Stimulated activated CD8-positive, alpha-beta memory T cell treated with anti-CD3 and anti-CD28 coated beads, Interleukin-7, amount 100 ng/mL, for 24 hours (primary cell): ENCODE measurements at places on chromosomes 5 and 9.

- no peak for DNase-seq
These were observed 514.2 kb downstream of the BNC2 start for GRCh38 chr9:16356196-16356765.

- DNase-seq = no peak
These were observed 494 bp downstream of the ASTN2 start for GRCh38 chr9:117414220-117414905.

GRCh38 chr5:38373743-38374142, 115.4 kb downstream of the EGFLAM start:
- DNase-seq = no peak

DNA sequence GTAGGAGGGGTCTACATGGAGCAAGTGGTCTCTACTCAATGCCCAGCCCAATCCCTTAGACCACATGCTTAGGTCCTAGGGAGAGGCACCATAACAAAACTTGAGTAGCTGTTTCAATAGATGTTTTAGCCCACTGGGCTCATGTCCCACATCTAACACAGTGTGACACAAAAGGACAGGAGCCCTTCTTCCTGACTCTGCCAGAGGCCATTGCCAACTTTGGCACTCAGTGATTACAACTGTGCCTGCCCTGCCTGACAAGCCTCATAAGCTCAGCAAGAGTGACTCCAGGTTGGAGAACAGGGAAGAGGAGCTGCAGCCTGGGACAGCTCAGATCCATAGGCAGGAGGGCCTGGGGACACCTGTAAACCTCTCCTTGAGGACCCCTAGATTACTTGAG, 230.8 kb downstream of the ENC1 start:
- DNase-seq = no peak

- DNase-seq = no peak
These were observed 292.6 kb upstream of the DAB2 start for GRCh38 chr5:39717176-39717897.

- DNase-seq = no peak
These were observed 1493.2 kb downstream of the MAT2B start for GRCh38 chr5:164998590-164998989.

- DNase-seq = no peak
These were observed 58.0 kb downstream of the CDKN2A start for GRCh38 chr9:21936161-21936560.

GRCh38 chr9:75692309-75692708, 198.2 kb upstream of the PCSK5 start:
- no peak for DNase-seq

GRCh38 chr5:72244862-72245371, 75.1 kb downstream of the MRPS27 start:
- no peak for DNase-seq

DNA sequence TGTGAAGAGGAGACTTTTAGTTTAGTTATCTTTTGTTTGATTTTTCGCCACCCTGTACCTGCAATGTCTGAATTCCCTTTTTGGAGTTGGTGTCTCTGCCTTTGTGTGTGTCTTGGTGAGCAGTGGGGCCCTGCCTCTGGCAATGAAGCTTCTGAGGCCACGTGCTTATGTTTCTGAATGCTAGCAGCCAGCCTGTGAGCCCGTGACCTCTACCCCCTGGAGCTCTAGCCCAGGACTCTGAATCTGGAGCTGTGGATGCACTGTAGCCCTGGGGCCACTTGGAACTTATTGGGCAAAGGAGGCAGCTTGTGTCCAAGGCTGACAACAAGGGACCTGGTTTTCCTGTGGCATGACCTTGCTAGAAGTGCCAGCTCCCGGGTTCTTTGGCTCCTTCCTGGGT, 19.4 kb downstream of the ENTREP1 start:
- DNase-seq = no peak

DNA sequence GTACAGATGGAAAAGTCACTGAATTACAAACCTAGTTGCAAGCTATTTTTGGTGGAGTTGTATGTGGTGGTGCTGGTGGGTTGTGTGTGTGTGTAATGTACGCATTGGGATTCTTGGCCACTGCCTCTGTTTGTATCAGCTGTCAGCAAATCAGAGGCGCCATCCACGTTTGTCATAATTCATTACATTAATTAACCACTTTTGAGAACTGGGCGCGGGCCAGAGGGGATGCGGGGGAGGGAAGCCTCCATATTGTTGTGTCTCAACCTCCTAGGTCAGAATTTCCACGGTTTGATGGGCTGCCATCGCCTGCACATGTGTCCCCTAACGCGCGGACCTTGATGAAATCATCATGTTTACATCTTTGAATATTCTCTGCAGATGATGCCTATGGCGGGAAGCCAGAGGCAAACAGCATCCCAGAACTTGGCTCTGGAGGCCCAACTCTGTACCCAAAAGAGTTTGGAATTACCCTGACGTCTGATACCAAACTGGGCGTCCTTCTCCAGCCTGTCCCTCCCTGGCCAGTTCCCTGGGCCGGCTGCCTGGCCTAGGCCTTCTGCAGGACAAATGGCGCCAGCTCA, 54.9 kb downstream of the FGF18 start:
- no peak for DNase-seq

GRCh38 chr9:91312717-91313325, 48.9 kb downstream of the AUH start:
- no peak for DNase-seq

GRCh38 chr5:170166101-170166500, 60.4 kb downstream of the FOXI1 start:
- no peak for DNase-seq

- DNase-seq = peak; percentile 30
These were observed 48.1 kb downstream of the POC5 start for GRCh38 chr5:75668977-75669689.

- no peak for DNase-seq
These were observed 114.0 kb downstream of the DNAH5 start for GRCh38 chr5:13830536-13830935.

- DNase-seq = peak; percentile 67
These were observed 16.0 kb downstream of the TRAF2 start for GRCh38 chr9:136902259-136902821.

DNA sequence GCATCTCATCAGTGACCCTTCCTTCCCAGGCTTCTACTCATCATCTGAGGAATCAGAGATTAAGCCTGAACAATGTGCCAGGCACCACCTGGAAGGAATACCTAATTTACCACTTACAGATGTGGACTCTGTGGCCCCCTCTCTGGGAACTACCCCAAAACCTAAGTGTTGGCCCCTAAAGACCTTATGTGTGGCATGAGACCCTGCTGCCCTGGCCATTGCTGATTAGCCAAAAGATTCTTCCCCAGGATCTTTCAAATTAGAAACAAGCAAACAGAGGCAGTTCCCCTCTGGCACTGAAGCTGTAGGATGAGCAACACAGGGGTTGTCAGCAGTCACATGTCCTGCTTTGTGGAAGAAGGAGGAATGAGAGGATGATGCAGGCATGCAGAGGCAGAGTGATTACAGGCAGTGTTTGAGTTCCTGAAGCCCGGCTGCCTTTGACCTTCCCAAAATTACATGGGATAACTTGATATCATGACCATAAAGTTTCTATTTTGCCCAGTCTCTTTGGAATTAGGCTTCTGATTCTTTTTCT, 10.6 kb downstream of the SPINK4 start:
- no peak for DNase-seq

DNA sequence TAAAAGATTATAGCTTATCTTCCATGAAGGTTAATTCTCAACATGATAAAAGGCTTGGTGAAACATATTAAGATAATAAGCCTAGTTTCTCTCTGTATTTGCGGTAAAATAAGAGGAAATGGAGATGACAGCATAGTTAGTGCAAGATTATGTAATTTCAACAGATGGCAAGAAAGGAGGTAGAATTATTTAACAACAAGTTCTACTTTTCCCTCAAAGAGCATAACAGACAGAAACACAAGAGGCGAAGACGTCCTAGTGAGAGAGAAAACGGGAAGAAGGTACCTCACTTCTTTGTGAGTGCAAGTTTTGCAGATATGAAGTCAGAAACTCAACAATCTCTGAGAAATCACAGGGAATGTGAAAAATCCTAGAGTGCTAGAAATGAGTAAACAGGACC, 144.8 kb upstream of the ADCY2 start:
- DNase-seq = no peak

- DNase-seq = no peak
These were observed 1.1 kb downstream of the CRAT start for GRCh38 chr9:129109537-129109903.

GRCh38 chr9:14212697-14213420, 101.1 kb downstream of the NFIB start:
- DNase-seq = no peak

DNA sequence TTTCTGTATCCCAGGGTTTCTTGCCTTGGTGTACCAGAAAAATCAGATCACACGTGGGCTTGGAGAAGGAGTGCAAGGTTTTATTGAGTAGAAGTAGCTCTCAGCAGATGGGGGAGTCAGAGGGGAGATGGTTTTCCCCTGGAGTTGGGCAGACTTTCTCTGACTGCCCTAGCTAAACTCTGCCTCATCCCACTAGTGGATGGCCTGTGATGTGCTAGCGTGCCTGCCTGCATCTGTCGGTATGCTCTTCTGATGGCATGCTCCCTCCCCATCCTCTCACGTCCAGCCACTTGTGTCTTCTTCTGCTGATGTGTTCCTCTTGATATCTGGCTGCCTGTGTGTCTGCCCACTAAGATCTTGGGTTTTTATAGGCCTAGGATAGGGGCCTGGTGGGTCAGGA, 616.1 kb upstream of the RGMB start:
- DNase-seq = no peak

DNA sequence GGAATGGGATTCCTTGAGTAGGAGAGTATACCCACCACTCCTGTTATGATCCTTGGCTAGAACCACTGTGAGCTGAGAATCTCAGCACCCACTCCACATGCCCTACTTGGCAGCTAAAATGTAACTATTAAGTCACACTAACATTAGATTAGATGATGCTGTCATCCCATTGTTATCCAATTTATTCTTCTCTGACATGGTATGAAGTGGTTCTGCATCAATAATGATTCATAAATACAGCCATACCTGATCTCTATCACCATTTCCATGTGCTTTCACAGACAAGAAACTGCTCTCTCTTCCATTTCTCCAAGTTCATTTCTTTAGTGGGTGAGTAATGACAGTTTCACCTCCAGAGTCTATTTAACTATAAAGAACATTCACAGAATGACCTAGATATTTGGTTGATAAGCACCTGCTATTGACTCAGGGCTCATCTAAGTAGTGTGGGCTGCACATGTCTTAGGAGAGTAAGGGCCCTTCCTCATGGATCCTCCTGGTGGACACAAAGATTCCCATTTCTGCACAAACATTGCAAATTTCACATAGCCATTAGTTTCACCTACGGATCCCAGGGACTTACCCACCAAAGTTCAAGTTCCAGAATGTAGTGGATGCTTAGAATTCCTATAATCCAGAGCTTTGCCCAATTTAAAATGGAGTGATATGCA, 187.9 kb downstream of the EBF1 start:
- no peak for DNase-seq

GRCh38 chr5:95759634-95760033, 28.5 kb downstream of the RHOBTB3 start:
- no peak for DNase-seq

- DNase-seq = no peak
These were observed 79.6 kb downstream of the CSNK1A1 start for GRCh38 chr5:149471406-149472183.

GRCh38 chr9:125547368-125547767, 159.6 kb downstream of the MAPKAP1 start:
- no peak for DNase-seq

DNA sequence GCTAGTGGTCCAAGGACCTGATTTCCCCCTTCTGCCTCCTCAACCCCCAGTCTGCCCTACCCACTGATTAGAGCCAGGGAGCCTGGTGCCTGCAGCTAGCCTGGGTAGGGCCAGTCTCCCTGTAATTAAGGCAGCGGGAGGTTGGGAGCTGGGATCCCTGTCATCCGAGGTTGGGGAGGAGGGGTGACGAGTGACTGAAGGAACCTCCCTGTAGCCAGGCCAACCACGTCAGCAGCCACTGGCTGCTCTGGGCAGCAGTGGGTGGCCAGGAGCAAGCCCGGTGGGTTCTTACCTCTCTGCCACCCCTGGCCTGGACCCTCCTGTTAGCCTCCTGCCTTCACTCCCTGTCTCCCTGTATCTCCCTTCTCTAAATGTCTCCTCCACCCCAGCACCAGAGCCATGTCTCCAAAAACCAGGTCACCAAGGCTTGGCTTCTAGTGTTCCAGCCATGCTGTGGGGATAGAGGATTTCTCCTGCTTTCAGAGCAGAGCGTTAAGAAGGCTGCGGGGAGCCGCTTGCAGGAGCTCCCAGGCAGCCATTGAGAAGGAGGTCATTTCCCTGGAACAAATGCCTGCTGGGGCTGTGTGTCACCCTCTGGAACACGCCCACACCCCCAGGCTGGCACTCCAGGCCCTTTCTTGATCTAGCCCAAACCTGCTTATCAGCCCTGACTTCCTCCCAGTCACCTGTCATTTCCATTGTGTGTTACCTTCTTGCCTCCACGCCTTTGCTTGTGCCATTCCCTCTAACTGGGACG, 65.0 kb upstream of the GGTA1 start:
- DNase-seq = no peak

GRCh38 chr5:118678746-118679145, 309.6 kb downstream of the DTWD2 start:
- no peak for DNase-seq

DNA sequence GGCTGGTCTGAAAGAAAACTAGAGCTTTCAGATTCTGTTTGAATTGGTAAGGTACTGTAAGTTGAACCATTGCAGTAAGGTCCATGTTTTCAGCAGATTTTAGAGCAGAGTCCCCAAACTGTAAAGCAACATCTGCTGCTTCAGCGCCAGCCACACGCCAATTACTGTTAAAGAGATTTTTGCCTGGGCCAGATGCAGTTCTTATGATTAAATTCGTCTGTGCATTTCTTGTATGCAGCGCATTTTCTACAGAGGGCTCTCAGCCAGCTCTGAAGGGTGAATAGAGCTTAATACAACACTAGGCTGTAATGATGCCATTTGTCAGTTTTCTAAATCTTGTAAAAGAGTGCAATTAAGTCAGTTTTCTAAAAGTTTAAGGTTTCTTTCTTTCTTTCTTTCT, 246.3 kb downstream of the COX7C start:
- no peak for DNase-seq

DNA sequence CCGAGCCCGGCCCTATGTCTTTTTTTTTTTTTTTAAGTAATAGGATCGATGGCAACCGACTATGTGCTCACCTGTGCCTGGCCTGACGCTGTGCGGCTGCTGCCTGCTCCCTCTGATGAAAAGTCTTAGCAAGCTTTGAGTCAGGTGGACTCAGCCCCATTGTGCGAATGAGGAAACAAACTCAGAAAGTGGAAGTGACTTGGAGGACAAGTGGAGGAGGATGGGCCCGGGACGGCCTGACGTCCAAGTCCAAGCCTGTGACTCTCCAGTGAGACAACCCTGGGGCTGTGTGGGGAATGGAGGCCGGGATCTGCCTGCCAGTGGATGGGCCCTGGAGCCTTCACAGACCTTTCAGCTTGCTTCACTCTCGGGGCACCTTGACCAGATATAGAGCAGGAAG, 57.9 kb downstream of the EXD3 start:
- no peak for DNase-seq

GRCh38 chr5:16842896-16843295, 93.2 kb downstream of the MYO10 start:
- no peak for DNase-seq
